ENCODE measurements at places on chromosomes 4 and X.

- DNase-seq, result no peak
Measured at GRCh38 chr4:40316333-40316781, 18.8 kb upstream of the CHRNA9 start.

DNA sequence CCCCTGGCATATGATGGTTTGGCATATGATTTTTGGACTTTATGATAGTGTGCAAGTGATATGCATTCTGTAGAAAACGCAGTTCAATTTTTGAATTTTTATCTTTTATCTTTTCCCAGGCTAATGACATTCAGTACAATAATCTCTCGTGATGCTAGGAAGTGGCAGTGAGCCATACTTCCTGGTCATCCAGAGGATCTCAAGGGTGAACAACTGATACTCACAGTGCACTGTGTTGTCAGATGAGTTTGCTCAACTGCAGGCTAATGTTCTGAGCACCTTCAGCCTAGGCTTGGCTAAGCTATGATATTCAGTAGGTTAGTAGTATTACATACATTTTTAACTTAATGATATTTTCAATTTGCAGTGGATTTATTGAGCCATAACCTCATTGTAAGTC is 405.3 kb downstream of the PCDH7 start:
- no peak for DNase-seq

DNA sequence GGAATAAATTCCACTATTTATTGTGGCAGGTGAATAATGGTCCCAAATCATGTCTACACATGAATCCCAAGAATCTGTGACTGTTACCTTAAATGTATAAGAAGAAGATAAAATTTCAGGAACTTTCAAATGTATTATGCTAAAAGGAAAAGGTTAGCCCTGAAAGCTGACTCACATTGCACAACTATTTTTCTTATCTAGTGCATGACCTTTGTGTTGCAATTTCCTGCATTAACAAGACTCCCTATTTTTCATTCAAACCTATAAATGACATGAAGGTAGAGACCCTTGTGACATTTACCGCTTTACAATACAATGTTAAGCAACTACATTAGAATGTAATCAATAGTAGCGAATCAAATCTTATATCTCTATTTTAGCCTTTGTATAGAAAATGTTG is 36.7 kb downstream of the UBQLN2 start:
- no peak for DNase-seq

- DNase-seq, result no peak
Measured at GRCh38 chr4:17400686-17401085, 111.2 kb downstream of the QDPR start.

- DNase-seq, result no peak
Measured at GRCh38 chr4:38686682-38687081, 22.7 kb downstream of the KLF3 start.

- no peak for DNase-seq
Measured at GRCh38 chr4:67658302-67658701, 42.7 kb downstream of the UBA6 start.

- no peak for DNase-seq
Measured at GRCh38 chr4:24471486-24472160, 112.7 kb downstream of the DHX15 start.

GRCh38 chr4:164748375-164748774 is 5.6 kb upstream of the SMIM31 start:
- DNase-seq, result no peak

DNA sequence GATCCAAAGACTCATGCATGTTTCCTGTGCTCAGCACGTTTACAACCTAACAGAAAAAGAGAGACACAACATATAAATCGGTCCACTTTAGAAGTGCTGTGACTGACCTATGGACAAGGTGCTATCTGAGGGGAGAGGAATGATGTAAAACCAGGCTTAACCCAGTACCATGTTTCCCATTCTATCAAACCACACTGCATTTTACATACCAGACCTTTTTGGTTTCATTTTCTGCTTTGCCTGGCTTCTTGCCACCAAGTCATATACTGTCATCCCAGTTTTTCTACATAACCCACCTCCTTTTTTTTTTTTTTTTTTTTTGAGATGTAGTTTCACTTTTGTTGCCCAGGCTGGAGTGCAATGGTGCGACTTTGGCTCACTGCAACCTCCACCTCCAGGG is 82.2 kb downstream of the KLF8 start:
- no peak for DNase-seq

DNA sequence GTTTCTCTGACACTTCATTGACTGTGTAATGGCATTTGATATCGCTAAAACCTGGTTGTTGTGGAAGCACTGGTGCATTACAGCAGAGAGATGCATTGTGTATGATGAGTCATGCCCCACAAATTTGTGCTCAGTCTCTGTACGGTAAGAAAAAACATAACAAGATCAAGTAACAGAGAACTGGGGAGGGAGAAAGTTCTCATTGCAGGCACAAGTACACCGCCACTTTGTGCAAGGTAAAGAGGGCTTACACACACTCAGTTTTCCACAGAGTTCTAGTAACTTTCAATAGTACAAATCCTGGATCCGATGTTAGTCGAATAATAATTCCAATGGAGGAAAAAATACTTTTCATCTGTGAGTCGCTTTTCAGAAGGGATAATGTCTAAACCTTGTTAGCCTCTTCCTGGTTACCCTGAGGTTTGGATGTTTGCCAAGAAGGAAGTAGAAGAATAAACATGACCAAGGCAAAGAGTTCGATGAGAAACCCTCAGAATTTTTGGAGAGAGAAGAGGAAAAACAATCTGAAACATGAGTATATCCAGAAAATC is 512.5 kb upstream of the SLIT2 start:
- no peak for DNase-seq

DNA sequence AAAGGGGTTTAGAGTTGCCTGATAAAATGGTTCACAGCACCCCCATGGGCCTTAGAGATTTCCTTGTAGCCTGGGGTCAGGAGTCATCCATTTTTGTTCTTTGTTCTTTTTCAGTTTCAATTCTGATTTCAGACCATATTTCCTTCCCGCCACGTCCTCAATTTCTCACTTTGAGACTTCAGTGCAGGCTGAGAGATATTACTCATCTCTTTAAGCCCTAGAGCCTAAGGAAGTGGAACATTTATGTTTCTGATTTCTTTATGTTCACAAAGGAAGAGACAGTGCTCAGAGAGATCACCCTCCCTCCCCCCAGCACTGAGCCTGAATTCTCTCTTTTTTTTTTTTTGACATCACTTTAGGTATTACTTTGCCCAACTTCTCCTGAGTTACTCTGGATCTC is 56.3 kb downstream of the MSN start:
- no peak for DNase-seq

DNA sequence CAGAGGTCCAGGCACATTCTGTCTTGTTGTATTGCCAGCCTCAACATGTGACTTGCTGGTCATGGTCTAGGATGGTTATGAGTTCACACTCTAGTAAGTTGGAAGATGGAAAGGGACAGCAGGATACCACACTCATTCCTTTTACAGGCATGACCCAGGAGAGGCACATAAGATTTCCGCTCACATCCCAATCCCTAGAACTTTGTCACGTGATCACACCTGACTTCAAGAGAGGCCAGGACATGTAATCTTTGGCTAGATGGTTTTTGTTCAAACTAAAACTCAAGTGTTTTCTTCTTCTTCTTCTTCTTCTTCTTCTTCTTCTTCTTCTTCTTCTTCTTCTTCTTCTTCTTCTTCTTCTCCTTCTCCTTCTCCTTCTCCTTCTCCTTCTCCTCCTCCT is 53.4 kb upstream of the ARX start:
- DNase-seq, result no peak

DNA sequence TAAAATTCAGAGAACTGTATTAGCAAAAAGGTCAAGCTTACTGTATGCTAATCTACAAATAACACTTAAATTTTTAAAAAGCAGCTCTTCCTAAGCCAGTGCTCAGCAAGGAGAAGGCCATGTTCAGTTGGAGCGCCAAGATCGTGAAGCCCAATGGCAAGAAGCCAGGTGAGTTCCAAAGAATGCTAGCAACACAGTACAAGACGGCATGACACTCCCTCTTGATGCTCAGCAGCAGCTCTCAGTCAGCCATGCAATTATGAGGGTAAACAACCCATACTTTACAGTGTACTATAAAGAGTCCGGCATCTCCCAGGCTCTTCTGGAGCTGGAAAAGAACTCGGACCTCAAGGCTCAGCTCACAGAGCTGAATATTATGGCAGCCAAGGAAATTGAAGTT is 34.9 kb downstream of the STX18 start:
- DNase-seq, result no peak

DNA sequence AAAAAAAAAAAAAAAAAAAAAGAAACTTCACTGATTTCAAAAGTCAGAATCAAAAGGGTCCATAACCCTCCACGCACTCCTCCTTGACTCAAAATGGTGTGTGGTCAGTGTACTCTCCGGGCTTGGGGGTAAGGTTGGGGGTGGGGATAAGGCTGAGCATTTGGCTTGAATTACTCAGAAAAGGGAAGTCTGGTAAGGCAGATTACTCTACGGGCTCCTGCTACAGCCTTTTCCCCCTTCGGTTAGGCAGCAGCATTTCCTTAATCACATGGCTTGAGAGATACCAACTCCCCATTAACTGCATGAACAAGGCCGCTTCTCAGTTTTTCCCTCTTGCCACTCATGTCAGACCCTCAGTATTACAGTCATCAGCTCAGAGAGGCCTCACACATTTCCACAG is 135.4 kb upstream of the DUSP21 start:
- DNase-seq, result no peak

DNA sequence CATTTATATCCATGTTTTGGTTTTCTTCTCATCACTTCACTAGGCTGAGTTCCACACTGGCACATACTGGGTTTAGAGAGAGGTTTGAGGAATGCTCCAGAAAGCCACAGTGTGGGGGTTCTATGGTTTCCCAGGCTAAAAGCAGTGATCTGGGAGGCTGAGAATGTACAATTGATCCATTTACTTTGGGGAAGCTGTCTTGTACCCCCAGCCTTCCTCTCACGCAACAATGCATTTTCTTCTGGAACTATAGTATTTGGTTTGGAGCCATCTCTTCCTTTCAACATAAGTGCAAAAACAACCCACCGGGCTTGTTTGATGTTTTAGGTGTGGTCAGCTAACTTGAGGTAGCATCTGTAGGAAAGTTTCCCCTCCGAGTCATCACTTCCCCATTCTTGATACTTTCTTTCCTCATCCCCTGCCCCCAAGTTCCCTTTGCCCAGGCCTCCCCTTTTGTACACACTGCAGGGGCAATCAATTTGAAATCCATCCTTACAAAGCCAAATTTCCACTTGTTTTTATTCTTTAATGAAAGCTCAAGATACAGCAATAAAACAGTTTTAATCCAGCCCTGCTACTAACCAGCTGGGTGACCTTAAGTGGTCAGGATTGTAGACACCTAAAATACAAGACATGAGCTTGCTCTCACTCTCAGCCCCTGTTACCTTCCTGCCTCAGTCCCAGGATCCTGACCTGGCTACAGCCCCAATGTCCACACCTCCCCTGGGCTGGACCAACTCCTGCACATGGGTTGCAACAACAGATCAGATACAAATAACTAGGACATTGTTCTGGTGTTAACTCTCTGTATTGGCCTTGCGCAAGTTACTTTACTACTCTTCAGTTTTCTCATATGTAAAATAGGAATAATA is 109.2 kb downstream of the FHDC1 start:
- DNase-seq, result no peak

- no peak for DNase-seq
Measured at GRCh38 chr4:42454755-42455420, 57.6 kb downstream of the SHISA3 start.

- DNase-seq, result no peak
Measured at GRCh38 chr4:115515366-115515765, 401.9 kb upstream of the NDST4 start.

- DNase-seq, result no peak
Measured at GRCh38 chr4:153362184-153362583, 17.7 kb downstream of the MND1 start.

DNA sequence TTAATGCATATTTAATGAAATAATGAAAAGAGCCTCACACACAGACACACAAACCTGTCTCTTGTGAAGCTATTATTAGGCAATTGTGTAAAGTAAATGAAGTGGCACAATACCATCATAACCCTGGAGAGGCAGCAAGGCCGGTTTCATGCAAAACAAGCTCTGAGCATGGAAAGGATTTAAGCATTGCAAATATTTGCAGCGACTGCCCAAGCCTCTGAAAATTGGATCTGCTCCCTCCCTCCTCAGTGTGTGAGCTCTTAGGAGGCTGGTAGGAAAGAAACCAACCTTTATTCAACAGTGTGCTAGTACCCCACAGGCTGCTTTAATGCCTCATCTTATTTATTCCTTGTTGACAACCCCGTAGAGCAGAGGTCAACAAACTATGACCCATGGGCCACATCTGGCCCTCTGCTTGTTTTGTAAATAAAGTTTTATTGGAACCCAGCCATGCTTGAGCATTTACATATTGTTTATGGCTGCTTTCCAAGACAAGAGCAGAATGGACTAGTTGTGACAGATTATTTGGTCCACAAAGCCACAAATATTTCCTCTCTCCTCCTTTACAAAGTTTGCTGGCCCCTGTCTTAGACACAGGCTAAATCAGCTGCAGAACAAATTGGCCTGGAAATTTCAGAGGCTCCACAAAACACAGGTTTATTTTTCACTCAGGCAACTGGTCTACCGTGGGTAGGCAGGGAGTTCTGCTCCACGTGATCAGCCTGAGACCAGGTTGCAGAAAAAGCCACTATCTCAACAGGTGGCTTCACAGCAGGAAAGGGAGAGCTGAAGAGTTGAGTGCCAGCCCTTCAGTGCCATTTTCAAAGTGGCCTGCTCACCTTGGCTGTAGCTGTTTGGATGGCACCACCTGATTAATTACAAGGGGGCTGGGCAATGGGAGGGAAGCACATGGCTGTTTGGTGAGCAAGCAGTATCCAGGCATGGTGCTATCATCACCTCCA is 16.8 kb downstream of the RS1 start:
- no peak for DNase-seq

- DNase-seq, result no peak
Measured at GRCh38 chr4:42596918-42597317, 60.0 kb downstream of the ATP8A1 start.

DNA sequence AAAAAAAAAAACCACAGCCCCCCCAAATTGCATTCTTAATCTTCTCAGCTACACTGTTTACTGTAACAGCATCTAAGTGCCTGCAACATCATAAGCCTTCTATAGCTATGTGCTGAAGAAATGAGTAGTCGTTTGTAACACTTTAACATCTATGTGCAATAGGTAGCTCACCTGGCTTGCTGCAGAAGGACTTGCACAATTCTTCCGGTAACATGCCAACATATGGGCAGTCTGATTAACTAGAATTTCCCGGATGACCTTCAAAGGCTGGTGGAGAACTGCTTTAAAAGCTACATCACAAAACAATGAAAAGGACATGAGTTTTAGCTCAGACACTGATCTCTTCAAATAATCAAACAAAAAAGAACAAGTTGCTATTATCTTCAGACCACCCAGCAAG is 52.9 kb downstream of the METTL14 start:
- DNase-seq, result no peak

- DNase-seq, result no peak
Measured at GRCh38 chr4:168057412-168057811, 34.9 kb upstream of the ANXA10 start.

GRCh38 chrX:9899640-9900111 is 67.5 kb upstream of the CLDN34 start:
- DNase-seq, result no peak
